ENCODE measurements at places on chromosomes 5 and 9.
A peak's percentile ranks its signal among the peaks of the same experiment; 100 is the strongest.

DNA sequence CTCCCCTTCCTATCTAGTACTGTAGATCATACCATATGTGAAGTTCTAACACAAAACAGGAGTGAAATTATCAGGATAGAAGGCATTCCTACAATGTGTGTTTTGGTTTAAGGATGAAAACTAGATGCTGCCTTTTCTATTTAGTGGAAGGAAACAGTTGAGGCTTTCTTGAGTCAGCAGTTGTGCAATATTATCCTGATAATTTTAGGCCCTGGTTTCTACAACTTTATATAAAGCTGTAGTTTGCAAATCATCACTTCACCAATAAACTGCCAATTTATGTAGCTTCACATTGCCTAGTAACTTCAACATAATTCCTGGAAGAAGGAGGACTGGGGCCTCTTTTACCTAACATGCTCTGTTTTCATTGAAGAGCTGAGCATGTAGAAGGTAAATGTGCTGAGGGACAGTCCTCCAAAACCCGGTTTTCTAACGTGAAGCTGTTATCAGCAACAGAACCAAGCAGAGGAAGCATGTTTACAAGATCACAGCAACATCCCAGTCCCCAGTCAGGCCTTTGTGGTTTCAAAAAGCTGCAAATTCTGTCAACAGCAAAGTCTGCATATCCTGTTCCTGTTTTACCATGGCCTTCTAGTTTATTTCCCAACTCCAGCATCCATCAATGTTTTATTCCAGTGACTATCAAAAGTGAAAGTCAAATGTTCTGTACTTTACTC is 513.4 kb upstream of the MEF2C start:
- DNase-seq: no peak

DNA sequence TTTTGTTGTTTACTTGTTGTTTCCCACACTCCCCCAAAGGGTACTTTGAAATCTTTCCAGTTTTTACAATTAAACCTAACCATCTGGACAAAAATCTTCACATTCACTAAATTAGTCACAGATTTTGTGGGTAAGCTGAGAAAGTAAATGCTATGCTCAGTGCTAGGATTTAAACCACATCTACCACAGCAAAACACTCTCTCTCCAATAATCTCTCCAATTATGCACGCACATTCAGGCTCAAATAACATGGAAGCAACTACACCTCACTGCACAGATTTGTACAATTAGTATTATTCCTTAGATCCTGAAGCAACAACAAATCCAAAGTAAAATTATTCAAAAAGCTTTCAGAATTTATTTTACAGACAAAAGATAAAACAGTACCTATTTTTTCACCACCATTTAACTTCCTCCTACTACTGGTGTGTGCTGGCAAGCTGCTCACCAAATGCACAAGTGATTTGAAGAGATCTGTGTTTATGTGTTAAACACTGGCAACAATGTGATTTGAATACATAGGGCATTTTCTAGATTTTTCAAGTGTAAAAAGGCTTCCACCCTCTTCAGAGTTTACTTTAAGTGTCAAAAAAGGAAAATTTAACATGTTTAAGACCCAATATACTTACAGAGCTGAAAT is 16.6 kb downstream of the ZNF608 start:
- DNase-seq: no peak

GRCh38 chr9:75185585-75186170 is 97.4 kb downstream of the OSTF1 start:
- DNase-seq: no peak

- no peak for DNase-seq
Measured at GRCh38 chr9:107173422-107174180, 109.5 kb upstream of the RAD23B start.

GRCh38 chr9:125246261-125246667 is 5.1 kb upstream of the HSPA5 start:
- no peak for DNase-seq

DNA sequence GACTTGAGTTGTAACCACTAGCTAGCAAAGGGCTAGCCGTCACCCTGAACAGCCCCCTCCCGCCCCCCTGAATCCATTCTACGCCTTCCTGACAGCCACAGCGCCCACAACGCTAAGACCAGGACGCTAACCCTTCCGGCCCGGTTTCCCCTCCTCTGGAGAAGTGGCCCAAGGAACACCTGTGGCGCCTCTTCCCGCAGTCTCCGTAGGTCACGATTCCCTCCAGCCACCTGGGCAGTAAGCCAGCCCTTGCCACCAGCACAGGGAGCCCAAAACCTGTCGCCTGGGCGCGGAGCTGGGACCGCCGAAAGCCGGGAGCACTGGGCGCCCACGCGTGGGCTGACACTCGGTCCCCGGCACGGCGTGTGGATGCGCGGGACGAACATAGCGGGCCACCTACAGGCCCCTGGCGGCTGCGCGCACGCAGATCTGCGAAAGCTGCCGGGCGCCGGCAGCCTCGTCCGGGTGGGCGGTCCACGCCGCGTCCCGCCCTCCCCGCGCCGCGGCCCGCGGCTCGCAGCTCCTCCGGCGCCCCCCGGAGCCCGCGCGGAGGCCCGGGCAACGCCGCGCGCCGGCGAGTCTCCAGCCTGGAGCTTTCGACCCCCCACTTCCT is 596 bp downstream of the IRF1 start:
- DNase-seq: no peak

DNA sequence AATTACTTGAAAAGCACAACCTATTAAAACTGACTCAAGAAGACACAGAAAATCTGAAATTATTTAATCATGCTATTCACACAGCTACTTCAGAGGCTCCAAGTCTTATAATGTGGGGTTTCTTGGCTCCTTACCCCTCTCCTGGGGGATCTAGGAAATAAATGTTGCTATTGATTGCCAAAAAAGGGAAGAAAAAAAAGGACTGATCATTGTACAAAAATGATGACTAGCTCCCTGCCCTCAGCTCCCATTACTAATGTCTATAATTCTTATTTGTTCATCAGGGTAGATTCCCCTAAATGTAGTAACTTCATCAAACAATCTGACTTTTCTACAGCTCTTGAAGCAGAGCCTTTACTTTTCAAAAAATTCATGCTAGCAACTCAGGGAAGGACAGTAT is 3.3 kb upstream of the SMC5 start:
- DNase-seq: no peak

GRCh38 chr5:74113927-74114326 is 487.9 kb downstream of the ARHGEF28 start:
- DNase-seq: no peak

DNA sequence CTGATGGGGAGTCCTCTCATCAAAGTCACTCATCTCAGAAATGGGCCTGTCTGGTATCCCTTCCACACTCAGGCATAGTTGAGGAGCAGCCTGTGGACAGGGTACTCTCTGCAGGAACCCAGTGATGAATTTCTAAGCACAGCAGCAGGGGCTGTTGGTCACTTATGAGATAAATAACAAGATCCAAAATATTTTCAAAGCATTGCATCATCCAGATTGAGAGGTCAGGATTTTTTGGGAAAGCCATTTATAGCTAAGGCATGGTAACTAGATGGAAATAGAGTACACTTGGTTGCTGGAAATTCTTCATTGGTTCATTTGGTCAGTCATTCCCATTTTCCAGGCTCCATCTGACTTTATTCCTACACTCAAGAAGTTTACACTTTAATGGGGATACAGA is 246.8 kb upstream of the RAI14 start:
- no peak for DNase-seq

DNA sequence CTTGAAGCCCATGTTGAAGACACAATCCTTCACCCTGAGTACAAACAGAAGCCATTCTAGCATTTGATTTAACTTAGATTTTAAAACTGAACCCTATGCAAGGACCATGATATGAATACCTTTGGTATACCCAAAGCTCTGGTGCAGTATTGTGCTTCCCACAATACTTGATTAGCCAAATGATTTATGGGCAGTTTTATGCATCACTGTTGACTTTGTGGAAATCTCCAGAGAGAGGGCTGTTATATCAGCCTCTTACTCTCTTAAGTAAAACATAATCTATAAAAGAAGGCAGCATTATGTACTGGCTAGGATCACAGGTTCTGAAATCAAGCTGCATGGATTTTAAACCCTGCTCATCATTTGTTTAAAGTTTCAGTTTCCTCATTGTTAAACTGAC is 762.8 kb downstream of the EFNA5 start:
- no peak for DNase-seq

- DNase-seq: no peak
Measured at GRCh38 chr5:51881901-51882300, 498.7 kb downstream of the ISL1 start.

DNA sequence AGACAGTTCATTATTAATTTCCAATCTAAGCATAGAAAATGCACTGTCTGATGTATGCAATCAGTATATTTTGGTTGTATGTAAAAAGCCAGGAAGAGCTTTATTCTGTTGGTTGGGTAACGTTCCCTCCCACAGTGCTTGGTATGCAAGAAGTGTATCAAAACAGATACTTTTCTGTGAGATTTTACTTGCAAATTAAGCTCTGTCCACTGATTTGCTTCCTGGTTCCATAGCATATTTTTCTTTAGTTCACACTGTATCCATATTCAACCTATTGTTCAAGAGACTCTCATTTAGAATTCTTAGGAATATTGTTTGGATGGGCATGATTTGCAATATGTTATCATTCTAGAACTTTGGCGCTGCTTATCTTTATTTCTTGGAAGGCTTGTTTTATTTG is 47.4 kb downstream of the RNF180 start:
- DNase-seq: no peak

GRCh38 chr9:35172878-35173277 is 11.1 kb downstream of the UNC13B start:
- DNase-seq: no peak

GRCh38 chr5:151899399-151899798 is 25.3 kb downstream of the GLRA1 start:
- DNase-seq: no peak

- no peak for DNase-seq
Measured at GRCh38 chr9:135608294-135608998, 30.9 kb downstream of the GLT6D1 start.

DNA sequence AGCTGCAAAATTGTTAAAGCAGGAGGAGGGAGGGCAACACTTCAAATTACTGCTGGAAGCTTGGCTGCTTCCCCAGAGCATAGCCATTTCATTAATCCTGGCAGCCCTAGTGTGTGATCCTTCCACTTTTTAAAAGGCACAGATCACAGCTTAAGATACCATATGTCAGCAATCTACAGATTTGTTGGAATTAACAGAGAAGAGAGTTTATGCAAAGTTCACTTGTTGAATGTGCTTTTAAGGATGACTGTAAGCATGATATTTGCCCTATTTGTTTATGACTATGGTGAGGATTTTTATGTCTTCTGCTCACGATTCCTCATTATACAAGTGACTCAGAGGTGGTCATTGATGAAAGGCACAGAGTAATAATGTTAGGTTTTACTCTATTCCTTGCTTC is 156.0 kb upstream of the CDKN2B start:
- no peak for DNase-seq

GRCh38 chr9:130936285-130937117 is 2.5 kb downstream of the FIBCD1 start:
- DNase-seq: peak; percentile 83

DNA sequence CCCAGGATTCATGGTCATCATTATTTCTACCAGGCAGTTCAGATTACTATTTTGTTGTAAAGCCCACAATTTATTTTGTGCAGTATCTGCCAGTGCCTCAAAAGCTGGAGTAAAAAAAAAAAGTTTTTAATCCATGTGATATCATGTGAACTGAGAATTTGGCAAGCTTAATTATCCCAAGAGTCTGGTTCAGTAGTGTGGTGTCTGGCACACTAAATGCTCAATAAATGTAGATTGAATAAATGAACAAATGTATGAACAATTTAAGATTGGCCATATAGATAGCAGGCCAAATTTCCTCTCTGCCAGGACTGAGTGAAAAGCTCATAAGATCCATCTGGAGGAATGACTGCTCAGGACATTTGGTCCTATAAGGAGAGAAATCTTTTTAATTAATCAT is 533.0 kb downstream of the TLE1 start:
- no peak for DNase-seq

DNA sequence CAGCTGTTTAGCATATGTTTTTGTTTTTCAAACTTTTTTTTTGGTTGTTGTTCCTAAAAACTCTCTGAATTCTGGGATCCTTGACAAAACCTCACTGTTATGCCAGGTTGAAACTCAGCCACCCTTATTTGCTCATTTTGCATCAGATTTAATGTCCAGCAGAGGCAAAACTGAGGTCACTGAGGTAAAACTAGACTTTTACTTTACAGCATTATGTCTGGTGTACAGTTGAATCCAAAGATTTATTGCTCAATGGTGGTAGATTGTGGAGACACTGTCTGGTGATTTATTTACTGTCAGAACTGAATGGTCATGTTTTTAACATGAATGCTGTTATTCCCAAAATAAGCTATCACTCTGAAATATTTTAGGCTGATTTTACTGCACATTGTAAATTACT is 87.9 kb downstream of the FBXL7 start:
- DNase-seq: no peak

GRCh38 chr9:103397868-103398600 is 402.9 kb downstream of the CYLC2 start:
- no peak for DNase-seq

GRCh38 chr9:127930231-127931091 is at the start of gene PIP5KL1:
PIP5KL1 (minus strand) TSS chr9:127930777; CDS start chr9:127930752, 25 bp downstream.
- DNase-seq: peak; percentile 44

DNA sequence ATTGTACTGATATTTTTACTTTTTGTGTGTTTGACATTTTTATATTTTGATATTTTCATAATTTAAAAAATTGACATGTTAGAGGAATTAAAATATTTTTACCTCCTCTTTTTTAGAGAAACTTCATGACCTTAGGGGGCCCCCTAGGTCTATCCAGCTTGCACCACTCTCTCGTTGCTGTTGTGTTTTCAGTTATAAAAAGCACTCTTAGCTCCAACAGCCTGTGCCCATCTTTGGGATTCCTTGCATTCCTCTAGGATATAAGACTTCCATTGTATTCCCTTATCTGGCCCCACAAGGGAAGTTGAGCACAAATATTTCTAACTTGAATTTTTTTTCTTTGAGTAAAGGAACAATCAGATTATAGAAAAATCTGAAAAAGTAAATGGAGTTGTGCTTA is 245.3 kb downstream of the SH3GL2 start:
- no peak for DNase-seq

GRCh38 chr9:124947727-124948391 is 7.0 kb upstream of the GOLGA1 start:
- DNase-seq: no peak

DNA sequence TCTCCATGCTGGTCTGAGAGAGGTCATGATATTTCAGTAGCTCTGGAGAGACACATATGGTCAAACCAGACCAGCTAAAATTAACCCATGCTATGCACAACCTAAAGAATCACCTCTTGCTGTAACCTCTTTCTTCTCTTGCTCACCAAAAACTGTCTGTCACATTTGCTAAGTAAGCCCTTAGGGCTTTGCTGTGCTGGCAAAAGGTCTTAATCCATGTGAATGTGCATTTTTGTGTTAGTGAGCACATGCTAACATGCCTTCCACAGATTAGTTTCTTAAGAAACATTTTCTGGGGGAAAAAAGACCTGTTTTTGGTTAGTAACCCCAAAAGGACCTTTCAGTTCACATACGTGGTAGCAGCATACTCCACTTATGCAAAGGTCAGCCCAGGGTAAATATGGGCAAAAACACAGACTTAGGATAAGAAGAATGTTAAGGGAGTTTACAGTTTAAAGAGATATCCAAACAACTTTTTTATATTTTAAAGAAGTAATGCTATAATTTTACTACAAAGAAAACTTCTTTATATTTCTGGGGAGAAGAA is 124.2 kb upstream of the CCDC152 start:
- no peak for DNase-seq

GRCh38 chr5:109688970-109689739 is 572 bp upstream of the MAN2A1 start:
- peak; percentile 86 for DNase-seq

- DNase-seq: no peak
Measured at GRCh38 chr5:26894719-26895263, 143.6 kb downstream of the CDH9 start.

- DNase-seq: no peak
Measured at GRCh38 chr5:161261668-161262323, 284.7 kb downstream of the GABRB2 start.

All from DMS 273 treated with DMSO at 0.1 percent for 48 hours (cell line).